ENCODE measurements at places on chromosomes 13 and 19.
A peak's percentile ranks its signal among the peaks of the same experiment; 100 is the strongest.

- DNase-seq: no peak
These were observed 58.3 kb upstream of the FREM2 start for GRCh38 chr13:38628554-38628953.

DNA sequence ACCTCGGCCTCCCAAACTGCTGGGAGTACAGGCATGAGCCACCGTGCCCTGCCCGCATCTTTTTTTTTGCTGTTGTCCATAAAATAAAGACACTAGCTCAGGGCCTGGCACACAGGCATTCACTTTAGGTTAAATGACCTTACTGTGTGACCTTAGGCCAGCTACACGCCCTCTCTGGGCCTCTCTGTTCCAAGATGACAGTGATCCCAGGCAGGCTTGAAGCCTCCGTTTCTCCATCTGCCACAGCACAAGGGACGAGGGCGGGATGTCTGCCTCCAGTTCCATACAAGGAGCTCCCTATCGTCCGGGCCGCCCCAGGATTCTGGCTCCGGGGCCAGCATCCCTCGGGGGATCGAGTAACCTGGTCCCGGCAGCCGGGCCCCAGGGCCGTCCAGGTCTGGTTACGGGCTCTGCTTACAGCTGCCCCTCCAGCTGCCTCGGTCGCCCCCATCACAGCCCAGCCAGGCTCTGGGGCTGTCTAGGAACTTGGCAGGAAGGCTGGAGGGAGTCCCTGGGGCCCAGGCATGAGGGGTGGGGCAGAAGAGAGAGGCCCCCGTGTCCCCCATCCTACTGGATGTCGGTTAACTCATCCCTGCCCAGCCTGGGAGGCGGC, 11.9 kb upstream of the SEMA6B start:
- DNase-seq: no peak

GRCh38 chr13:31807090-31807541, 67.8 kb downstream of the RXFP2 start:
- no peak for DNase-seq

- no peak for DNase-seq
These were observed 577.1 kb upstream of the PRR20A start for GRCh38 chr13:56563663-56564062.

- DNase-seq: no peak
These were observed 30.8 kb downstream of the SOX1 start for GRCh38 chr13:112097770-112098169.

GRCh38 chr13:49421391-49421790, 22.5 kb downstream of the CAB39L start:
- DNase-seq: no peak

DNA sequence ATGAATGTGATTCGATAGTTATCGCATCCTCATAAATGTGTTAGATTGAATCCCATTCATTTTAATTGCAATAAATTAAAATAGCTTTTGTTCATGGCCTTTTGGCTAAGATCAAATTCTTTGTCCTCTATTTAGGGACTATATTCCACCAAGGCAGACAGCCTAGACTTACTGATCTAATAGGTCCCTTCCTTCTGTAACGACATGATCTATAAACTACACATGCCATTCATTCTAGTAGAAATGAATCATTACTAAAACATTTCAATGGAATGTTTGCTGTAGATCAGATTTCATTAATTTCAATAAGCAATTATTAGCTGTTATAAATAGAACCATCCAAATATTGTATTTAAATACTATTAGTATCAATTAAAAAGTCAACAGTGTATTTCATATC, 526.6 kb upstream of the KLHL1 start:
- no peak for DNase-seq

DNA sequence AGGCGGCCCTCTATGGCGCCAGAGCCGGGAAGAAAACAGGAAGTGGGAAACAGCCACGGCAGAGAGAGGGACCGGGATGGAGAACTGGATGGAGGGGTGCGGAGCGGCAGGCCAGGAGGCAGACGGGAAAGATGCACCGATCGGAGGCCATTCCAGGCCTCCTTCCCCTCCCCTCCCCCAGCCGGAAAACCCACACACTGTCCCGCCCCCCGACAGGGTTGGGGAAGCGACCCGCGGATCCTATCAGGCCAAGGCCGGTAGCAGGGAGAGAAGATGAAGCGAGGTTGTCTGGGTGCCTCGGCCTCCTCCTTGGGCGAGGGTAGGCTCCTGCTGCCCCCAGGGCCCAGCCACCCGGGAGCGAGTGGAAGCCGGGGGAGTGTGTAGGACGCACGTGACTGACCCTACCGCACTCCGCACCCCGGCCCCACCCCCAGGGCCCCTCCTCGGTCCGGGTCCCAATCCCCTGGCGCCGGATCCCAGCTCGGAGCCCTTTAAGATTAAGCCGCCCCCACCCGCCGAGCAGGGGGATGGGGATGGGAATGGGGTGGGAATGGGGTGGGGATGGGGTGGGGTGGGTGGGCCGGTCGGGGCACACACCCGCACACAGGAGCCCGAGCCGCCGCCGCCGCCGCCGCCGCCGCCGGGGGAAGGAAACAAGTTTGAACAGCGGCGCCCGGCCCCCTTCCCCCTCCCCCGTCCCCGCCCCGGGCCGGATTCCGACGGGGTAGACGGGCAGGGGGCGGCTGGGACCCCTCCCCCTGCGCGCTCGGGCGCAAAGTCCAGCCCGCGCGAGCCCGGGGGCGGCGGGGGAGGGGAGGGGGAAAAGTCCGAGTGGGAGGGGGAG, 1.5 kb downstream of the ERF start:
- peak; percentile 53 for DNase-seq

GRCh38 chr13:95298971-95299621, 2.2 kb downstream of the ABCC4 start:
- peak; percentile 79 for DNase-seq

DNA sequence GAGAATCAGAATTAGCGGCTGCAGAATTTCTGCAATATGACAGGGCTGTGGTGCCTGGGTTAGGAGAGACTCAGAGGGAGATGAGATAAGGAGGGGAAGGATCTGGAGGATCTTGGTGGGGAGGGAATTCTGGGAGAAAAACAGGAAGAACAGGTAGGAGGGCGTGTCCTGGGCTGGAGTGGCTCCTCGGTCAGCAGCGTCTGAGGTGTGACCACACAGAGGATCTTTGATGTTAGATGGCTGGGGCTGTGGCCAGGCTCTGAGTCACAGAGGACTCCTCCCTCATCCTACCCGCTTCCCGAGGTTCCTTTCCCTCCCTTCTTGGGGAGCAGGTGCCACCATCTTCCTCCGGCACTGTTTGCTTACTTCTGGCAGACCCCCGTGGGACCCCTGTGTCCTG, 6.4 kb upstream of the KLK6 start:
- peak; percentile 62 for DNase-seq

DNA sequence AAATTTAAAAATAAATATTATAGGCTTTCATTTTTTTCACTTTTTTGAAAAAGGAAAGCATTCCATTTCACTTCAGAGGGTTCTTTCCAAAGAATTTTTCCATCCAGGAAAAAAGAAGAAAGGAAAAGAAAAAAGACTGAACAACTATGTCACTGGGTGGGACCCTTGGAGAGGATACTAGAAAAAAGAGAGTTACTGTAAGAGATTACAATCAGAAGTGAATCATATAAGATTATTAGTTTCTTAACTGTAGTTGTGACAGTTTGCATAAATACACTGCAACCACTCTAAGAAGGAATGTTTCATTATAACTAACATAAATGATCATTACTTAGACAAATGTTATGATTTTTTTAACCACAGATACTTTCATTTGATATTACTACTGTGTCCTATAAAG, 87.8 kb downstream of the KLF12 start:
- no peak for DNase-seq

DNA sequence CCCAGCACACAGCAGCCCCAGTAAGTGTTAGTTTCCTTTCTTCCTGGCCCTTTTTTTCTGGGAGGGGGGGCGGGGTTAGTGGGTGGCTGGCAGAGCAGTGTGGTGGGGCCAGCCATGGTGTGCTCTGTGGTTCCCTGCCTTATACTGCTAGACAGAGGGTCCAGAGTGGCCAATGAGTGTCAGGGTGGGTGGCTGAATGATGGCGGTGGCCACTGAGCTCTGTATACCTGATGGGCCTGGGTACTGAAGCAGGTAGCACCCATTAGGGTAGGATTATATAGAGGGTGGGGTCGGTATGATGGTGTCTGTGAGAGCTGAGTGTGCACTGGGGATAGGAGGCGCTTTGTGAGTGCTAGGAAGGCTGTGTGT, 13.8 kb downstream of the CIC start:
- DNase-seq: no peak

GRCh38 chr13:76976929-76977328, 15.0 kb upstream of the CLN5 start:
- no peak for DNase-seq

- no peak for DNase-seq
These were observed 40.6 kb downstream of the DPF1 start for GRCh38 chr19:38183251-38183897.

GRCh38 chr13:43232144-43232872, 208.9 kb downstream of the DNAJC15 start:
- no peak for DNase-seq

GRCh38 chr13:48501705-48502104, 31.2 kb downstream of the RCBTB2 start:
- no peak for DNase-seq

DNA sequence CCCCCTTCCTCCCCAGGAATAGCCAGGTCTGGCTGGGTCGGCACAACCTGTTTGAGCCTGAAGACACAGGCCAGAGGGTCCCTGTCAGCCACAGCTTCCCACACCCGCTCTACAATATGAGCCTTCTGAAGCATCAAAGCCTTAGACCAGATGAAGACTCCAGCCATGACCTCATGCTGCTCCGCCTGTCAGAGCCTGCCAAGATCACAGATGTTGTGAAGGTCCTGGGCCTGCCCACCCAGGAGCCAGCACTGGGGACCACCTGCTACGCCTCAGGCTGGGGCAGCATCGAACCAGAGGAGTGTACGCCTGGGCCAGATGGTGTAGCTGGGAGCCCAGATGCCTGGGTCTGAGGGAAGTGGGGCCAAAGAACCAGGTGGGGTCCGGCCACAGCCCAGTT, 3.2 kb downstream of the KLK2 start:
- no peak for DNase-seq

- no peak for DNase-seq
These were observed 15.1 kb upstream of the RUBCNL start for GRCh38 chr13:46402178-46402577.

DNA sequence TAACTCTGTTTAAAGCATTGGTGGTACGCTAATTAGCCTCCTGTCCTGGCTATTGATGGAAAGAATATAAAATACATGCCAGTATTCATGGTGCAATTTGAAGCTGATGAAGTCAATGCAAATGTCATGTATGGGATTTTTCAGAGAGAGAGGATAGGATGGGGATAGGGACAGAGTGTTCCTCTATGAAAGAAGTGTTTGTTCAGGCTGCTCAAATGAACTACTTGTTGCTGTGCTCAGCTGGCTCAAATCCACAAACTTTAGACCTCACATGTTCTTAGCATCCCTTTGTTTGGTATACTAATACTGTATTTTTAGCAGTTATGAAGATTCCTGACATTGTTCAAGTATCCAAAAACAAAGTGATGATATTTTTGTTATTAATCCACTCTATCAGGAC, 116.5 kb downstream of the SLITRK1 start:
- no peak for DNase-seq

DNA sequence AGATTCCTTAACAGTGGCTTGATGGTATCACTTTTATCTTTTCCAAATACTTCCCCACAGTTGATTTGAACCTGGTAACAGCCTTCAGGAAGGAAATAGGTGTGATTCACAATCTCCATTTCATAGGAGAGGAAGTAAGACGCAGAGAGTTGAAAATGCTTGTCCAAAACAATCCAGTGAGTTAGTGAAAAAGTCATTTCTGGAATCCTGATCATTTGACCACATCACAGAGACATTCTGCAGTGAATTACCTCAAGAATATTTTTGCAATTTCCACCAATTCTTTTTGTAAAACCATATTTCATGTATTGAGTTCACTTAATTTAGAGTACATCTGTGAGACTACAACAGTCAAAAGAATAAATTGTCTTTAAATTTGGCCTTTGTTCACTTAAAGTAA, 292.8 kb downstream of the DCLK1 start:
- DNase-seq: peak; percentile 76

- no peak for DNase-seq
These were observed 1664.0 kb downstream of the EFNB2 start for GRCh38 chr13:104871456-104871855.

- no peak for DNase-seq
These were observed 9.9 kb downstream of the KANK3 start for GRCh38 chr19:8332976-8333766.

GRCh38 chr19:44955505-44956439, 592 bp downstream of the CLPTM1 start:
- DNase-seq: no peak

DNA sequence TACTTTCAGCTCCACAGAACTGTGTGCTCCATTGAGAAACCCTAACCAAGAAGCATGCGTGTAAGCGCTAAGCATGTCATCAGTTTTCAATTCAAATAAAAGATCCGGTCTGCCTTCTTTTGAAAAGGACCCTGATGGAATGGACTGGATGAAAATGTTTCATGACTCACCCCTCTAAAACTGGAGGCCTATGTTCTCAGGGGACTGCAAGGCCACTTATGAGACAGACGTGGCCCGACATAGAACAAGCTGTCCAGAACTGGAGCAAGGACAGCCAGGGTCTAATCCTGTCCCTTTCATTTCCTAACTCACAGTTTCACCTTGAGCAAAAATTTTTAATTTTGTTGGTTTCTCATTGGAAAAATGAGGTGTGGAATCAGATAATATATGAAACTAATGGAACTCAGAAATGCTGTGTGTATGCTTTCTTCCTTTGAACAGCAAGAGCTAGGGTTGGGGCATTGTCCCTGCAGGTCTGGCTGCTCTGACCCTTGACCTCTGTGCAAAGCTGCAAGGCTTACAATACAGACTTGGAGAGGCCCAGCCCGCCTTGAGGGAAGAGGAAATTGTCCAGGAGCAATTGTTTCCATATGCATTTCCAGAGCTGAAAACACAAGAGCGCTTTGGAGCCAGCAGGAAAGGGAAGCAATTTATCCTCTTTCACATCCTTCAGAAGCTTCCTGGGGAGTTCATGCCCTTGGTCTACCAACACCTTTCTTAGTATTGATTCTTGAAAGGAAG, 553.4 kb upstream of the KLF12 start:
- no peak for DNase-seq

GRCh38 chr19:11435833-11436313, 438 bp downstream of the PRKCSH start:
- DNase-seq: peak; percentile 29

- DNase-seq: no peak
These were observed 1053.6 kb upstream of the MIR17HG start for GRCh38 chr13:90293793-90294361.

GRCh38 chr19:9793071-9793591, 24.6 kb upstream of the ZNF846 start:
- DNase-seq: no peak

DNA sequence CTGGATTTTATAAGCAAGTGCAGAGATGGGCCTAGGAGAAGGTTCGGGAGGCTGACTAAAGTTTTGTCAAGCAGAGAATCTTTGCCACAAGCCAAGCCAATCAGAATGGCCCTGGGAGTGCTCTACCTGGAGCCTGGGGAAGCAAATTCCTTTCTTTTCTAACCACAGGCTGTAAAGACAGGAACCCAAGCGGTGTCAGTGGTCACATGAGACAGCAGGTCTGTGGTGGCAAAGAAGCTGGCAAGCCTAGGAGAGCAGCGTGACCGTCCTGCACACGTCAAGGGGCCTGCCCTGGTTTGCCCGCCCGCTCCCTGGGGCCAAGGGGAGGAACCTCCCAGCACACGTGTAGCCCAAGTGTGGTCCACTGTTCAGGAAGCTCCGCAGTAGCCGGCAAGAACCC, 90.8 kb downstream of the IPO5 start:
- DNase-seq: no peak

Measured in A172 (cell line).